ENCODE measurements at places on chromosomes 2 and 18.
A peak's percentile ranks its signal among the peaks of the same experiment; 100 is the strongest.

GRCh38 chr18:22405142-22405541 is 12.6 kb downstream of the CTAGE1 start:
- DNase-seq, result no peak

GRCh38 chr2:231093933-231094332 is 30.9 kb downstream of the HTR2B start:
- no peak for DNase-seq

- no peak for DNase-seq
Observed at GRCh38 chr2:160474319-160474645, 19.3 kb downstream of the RBMS1 start.

DNA sequence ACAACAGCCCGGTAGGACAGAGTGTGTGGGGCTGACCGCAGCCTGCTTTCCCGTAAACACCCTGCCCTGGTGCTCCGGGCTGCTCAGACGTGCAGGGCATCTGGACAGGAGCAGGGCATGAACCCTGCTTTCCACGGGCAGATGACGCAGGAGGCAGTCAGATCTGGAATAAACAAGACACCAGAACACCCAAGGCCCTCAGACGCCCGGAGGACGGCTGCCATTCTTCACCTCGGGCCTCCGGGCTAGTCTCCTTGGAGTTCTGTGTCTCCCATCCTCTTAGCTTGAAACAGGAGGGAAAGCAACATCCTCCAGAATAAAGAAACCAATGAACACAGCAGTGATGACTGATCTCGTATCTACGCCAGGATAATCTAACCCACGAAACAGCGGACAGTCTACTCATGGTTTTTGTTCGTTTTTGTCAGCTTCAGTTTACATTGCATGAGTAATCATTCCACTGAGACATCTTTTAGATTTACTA is 7.3 kb downstream of the PXDN start:
- DNase-seq, result no peak

DNA sequence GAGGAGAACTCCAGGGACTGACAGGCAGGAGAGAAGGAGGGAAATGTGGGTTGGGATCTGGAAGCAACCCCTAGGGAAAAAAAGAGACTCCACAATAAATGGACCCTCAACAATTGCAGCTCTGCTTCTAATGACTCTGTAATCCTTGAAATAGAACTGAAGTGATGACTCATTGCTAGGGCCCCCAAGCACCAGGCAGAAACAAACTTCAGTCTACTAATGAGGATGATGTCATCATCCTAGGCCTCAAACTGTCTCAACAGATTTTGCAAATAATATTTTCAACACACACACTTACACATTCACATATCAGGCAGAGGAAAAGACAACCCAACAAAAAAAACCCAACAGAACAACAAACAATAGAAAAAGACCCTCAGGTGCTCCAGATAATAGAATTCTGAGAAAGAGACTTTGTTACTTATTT is 143.3 kb downstream of the HDAC4 start:
- peak; percentile 50 for DNase-seq

GRCh38 chr2:71880846-71881610 is 266.6 kb downstream of the CYP26B1 start:
- peak; percentile 89 for DNase-seq

- peak; percentile 19 for DNase-seq
Observed at GRCh38 chr2:38233231-38233983, 143.7 kb downstream of the ATL2 start.
